Cortex of kidney (tissue), 1 donor: ENCODE measurements at places on chromosomes 1 and 21.

- DNase-seq, result no peak
Observed at GRCh38 chr1:9363061-9363471, 70.4 kb downstream of the SPSB1 start.

DNA sequence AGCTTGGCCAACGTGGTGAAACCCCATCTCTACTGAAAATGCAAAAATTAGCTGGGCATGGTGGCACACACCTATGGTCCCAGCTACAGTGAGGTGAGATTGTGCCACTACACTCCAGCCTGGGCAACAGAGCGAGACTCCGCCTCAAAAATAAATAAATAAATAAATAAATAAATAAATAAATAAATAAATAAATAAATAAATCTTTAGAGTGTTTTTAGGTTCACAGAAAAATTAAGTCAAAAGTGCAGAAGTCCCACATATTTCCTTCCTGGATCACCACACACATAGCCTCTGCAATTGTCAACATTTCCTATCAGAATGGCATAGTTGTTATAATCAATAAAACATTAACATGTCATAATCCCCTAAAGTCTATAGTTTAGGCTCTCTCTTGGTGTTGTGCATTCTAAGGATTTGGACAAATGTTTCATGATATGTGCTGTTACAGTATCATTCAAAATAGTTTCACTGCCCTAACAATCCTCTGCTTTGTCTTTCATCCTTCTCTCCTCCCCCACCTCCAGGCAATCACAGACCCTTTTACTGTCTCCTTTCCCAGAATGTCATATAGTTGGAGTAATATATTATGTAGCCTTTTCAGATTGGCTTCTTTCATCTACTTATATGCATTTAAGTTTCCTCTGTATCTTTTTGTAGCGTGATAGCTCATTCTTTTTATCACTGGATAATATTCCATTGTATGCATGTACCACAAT lies 58.3 kb downstream of the LAMC1 start:
- no peak for DNase-seq

- no peak for DNase-seq
Observed at GRCh38 chr1:206508130-206508889, 979 bp downstream of the RASSF5 start.

GRCh38 chr1:19079541-19080472 lies 123.3 kb upstream of the IFFO2 start:
- no peak for DNase-seq

DNA sequence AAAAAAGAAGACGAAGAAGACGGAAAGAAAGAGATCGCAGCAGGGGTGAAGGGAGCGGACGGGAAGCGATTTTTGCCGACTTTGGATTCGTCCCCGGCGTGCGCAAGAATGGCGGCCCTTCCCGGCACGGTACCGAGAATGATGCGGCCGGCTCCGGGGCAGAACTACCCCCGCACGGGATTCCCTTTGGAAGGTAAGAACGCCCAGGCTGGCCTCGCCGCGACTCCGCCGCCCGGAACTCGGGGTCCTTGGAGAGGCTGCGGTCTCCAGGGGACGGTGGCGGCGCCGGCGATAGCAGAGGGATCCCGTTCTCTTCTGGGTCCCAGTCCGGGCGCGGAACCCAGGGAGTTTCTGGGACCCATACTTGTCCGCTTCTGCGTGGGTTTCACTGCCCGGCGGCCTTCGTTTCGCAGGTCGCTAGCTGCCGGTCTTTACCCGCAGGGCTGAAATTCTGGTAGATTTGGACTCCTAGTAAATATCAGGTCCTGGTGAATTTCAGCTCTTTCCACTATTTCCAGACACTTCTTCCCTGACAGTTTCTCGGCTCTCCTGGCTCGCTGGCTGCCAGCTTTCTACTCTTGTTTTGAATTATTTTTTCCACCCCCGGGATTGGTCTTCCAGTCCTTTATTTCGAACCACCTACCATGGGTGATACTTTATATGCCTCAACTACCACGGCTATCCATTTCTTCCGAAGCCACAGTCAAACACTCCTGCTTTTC lies 1.0 kb downstream of the PAX7 start:
- no peak for DNase-seq

DNA sequence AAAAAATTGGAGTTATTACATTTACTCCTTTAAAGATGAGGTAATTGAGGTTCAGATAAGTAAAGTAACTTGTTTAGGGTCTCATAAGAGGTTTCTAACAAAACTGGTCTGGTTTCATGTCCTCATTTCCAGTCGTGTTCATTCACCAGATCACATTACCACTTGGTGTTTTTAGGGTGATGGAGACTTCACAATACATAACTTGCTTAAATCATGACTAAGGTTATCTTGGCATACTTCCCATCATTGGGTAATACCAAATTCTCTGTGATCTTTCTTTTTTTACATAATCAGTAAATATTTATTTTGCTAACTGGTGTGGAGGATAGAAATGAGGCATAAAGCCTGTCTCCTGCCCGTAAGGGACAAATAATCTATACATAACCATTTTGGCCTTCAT lies 31.6 kb upstream of the RPTN start:
- no peak for DNase-seq

DNA sequence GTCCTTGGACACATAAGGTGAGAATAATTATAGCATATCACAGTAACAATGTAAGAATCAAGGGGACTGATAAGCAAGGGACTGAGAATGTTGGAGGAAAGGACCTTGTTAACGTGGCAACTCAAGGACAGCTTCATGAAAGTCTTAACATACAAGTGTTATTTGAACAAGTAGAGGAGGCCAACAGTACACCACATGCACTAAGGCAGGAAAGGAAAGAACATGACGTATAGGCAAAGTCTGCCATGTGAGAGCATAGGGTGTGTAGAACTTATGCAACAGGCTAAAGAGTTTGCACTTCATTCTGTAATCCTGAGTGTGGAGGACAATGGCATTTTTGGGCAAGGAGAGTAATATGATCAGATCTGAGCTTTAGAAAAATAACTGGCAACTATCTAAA lies 33.3 kb upstream of the DIRAS3 start:
- no peak for DNase-seq

- no peak for DNase-seq
Observed at GRCh38 chr21:31599563-31599962, 59.9 kb upstream of the SOD1 start.

- DNase-seq, result no peak
Observed at GRCh38 chr1:225815526-225816178, 5.7 kb downstream of the EPHX1 start.

DNA sequence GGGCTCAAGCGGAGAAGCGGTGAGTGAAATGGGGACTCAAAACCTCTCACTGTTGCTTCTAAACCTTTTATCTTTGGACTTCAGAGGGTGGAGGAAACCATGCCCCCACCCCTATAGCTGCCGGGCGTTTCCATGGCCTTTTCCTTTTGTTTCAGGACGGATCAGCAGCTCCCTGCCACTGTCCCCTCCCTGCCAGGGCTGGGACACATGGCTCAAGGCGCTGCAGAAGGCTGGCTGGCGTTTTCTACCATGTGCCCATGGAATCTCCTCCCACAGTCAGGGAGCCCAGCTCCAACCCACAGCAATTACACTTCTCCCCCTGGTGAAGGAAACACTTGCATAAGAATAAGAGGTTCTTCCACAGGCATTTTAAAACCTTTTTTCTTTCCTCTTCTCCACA lies 812.7 kb downstream of the PLA2G4A start:
- no peak for DNase-seq
